ENCODE measurements at places on chromosomes 11 and 22. TPM values are rescaled to one million over a fixed set of nuclear protein-coding genes. Genes with fewer than 3 reads are reported as not detected.

DNA sequence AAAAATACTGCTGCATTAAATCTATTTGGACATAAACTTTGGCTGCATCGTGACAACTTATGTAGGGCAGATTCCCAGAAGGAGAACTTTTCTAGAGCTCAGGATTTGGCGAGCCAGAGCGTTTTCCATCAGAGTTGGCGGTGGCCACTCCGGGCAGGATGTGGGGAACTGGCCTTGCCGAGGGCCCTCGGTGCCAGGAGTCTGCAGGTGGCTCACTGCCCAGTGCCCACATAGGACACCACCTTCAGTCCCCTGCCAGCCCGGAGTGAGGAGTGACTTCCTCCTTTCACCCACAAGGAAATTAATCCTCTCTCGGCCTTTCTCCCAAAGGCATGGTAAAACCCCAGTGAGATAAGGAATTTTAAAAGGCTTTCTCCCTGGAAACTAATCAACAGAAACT lies 1.6 kb upstream of the LGALS2 start:
- peak; percentile 71 for DNase-seq

GRCh38 chr22:37610480-37611129 lies 2.0 kb downstream of the GGA1 start:
- DNase-seq = peak; percentile 74

GRCh38 chr11:46332568-46333393 lies 14.5 kb upstream of the DGKZ start:
- peak; percentile 45 for DNase-seq

GRCh38 chr11:64089915-64090805 lies 54.4 kb downstream of the FLRT1 start:
- no peak for DNase-seq

DNA sequence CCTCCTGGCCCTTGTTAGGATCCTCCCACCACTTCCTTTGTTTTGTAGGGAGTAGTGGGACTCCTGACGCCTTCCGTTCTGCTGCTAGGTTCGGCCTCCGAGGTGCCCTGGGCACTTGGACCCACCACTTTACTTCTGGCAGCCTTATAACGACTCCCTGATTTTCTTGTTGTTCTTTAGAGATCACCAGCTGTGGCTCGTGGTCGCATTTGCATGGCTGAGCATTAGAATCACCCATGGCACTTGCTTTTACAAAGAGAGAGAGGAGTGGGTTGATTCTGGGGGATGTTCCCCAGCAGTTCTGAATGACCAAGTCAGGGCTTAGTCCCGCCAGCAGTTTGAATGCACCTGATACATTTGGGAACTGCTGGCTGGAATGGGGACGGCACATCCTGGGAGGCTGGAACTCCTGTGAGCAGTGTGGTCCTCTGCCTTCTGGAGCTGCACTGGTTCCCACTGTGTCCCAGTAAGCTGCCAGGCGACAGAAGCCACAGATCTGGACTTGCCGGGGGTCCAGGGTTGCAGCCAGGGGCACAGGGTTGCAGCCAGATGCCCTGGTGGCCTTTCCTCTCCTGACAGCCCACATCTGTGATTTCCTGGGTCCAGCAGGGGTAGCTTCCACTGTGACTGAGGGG lies 4.1 kb downstream of the TUB start:
- DNase-seq = no peak

- peak; percentile 63 for DNase-seq
Measured at GRCh38 chr11:2194877-2195755, 23.5 kb upstream of the TH start.

DNA sequence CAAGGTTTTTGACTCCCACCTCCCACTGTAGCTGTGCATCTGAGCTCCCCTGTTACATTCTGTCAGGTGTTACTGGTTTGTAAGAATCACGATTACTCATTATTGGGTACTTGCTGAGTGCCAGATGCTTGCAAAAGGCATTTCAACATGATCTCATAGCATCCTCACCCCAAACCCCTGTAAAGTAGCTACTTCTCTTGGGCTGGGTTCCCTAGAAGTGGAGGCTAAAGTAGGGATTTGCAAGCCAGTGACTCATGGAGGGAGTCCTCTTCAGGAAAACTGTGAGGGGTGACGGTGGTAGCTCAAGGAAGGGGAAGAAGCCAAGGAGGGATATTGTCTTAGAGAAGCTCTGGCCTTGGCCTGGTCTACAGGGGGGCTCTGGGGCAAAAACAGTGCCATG lies 78.6 kb downstream of the TIMP3 start:
- DNase-seq = no peak

DNA sequence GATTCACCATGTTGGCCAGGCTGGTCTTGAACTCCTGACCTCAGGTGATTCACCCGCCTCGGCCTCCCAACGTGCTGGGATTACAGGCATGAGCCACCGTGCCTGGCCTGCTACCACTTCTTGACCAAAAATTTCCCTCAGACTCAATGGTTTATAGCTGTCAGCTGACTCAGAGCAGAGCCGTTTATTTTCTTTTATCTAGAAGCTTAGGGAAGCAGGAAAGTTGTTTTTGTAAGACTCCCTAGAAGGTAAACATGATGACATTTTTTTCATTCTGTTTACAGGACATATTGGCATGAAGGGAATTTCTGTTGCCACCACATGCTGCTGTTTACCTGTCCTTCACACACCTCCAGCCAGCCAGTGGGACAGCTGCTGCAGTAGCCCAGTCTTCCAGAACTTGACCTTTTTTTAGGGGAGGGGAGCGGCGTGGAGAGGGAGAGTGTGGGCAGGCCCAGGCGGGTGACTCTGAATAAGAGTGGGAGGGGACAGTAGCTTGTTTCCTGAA lies 56.1 kb upstream of the PTPRJ start:
- peak; percentile 60 for DNase-seq

DNA sequence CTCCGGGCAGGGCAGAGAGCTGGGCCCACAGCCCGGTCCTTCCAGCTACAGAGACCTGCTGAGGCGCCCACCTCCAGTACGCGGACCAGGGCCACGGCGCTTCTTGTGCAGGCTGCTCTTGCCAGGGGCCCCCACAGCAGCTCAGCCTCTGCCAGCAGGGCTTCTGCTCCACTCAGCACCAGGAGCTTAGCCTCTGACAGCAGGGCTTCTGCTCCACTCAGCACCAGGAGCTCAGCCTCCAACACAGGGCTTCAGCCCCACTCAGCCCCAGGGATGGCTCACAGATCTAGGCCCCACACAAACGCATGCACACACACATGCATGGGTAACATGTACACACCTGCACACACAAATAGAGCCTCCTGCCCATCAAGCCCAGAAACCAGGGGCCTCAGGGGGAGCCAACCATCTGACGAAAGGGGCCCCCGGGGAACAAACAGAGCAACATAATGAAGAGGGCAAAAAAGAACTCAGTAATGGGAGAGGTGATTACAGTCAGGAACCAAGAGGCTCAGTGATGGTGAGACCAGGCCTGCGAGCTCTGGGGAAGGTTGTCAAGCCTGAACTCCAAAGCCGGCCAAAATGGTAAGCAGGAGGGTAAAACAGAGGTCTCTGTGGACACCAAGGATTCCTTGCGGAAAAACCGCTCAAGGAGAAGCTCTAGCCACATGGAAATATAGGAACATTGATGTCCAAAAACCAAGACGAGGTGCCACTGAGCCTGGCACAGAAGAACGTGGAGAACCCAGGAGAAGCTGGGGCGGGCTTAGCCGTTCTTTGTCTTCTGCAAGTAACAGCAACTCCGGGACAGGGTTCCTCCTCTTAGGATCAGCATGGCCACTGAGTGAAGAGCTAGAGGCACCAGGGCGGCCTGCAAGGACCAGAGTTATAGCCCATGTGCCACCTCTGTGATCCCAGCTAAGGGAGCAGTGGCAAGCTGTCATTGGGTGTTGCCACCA lies 46.5 kb downstream of the GNB1L start:
- peak; percentile 33 for DNase-seq

Gene TAF1D
- 83.2 TPM for total RNA-seq

DNA sequence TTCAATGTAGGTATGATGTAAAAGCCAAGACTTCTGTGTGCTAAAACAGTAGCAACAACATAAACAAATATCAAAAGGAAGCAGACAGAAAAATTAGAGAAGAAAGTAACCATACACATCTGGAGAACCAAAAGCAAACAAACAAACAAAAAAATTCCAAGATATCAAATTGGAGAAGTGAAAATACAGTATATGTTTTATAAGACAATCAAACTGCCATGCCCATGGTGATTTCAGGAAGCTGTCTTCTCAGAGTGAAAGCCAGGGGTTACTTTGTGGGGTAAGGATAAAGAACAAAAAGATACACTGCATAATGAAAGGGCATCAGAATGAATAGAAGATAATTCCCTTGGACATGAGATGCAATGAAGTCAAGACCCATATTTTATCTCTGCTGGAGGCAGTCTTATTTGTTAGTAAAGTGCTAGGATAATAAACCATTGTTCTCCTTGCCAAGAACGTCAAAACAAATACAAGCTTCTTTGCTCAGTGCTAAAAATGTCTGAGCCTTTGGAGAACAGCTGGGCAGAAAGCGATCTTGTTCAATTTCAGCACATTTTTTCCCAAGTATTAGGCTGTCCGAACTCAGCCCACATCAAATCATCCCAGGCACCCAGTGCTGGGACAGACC lies 38.1 kb upstream of the LDLRAD3 start:
- DNase-seq = no peak

- peak; percentile 1 for DNase-seq
Measured at GRCh38 chr11:47967577-47968525, 12.5 kb upstream of the PTPRJ start.

- DNase-seq = peak; percentile 22
Measured at GRCh38 chr11:61147791-61148620, 13.2 kb downstream of the VPS37C start.

GRCh38 chr11:82560836-82561235 lies 172.8 kb downstream of the FAM181B start:
- no peak for DNase-seq

Gene MPZL3
- 12.8 TPM for total RNA-seq

DNA sequence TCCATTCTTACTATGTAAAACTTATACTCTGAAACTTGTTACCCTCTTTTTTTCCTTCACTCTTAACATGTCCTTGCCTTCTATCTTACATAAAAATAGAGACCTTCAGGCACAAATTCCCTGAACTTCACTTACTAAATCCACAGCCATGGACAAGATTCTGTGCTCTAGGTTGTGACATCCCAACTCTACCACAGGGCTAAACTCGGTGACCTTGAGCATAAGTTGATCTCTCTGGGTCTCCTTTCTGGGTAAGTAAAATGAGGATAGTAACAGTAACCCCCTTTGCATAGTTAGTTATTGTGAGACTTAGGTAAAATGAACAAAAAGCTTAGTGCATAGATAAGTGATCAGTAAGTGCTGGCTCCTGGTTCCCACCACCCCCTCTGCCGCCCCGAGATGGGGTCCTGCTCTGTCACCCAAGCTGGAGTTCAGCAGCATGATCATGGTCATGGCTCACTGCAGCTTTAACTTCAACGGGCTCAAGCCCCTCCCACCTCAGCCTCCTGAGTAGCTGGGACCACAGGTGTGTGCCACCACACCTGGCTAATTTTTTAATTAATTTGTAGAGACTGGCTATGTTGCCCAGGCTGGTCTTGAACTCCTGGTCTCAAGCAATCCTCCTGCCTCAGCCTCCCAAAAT lies 20.1 kb downstream of the C11orf58 start:
- no peak for DNase-seq

Gene OR2D2
- not detected for total RNA-seq

Data from lower lobe of right lung (tissue), 2 donors.